ENCODE measurements at places on chromosomes 16 and 17.

- no peak for DNase-seq
Measured at GRCh38 chr17:67129283-67129682, 84.9 kb downstream of the CACNG1 start.

GRCh38 chr17:63405741-63406261 lies 40.3 kb downstream of the CYB561 start:
- no peak for DNase-seq

- no peak for DNase-seq
Measured at GRCh38 chr16:87970186-87970585, 19.0 kb downstream of the BANP start.

- no peak for DNase-seq
Measured at GRCh38 chr16:88753191-88753590, 31.8 kb downstream of the PIEZO1 start.

DNA sequence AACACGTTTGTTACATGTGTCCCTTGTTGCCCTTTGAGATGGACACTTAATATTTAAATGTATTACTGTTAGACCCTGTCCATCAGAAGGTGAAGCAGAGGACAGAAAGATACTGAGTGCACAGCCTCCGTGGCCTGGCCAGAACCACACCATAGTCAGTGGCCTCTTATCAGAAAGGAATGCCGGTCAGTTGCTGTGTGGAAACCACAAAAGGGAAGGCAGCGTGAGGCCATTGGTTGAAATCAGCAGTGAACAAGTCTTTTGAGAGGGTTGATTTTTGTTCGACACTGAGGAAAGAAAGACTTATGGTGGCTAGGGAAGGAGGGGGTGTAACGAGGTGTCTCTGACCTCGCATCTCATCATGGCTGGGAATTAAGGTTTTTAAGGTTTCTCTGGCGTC lies 85.4 kb upstream of the CLEC18A start:
- no peak for DNase-seq

GRCh38 chr17:14061666-14062560 lies 7.4 kb upstream of the COX10 start:
- no peak for DNase-seq

DNA sequence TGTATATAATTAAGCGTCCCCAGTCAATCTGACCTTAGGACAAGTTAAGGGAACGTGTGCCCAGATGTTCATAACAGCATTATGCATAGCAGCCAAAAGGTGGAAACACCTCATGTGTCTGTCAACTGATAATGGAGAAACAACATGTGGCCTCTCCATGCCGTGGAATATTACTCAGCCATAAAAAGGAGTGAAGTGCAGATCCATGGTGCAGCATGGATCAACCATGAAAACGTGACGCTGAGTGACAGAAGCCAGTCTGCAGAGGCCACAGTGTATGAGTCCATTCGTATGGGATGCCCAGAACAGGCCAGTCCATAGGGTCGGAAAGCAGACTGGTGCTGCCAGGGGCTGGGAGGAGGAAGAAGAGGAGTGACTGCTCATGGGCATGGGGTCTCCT lies 161.0 kb upstream of the CIBAR2 start:
- DNase-seq: no peak

DNA sequence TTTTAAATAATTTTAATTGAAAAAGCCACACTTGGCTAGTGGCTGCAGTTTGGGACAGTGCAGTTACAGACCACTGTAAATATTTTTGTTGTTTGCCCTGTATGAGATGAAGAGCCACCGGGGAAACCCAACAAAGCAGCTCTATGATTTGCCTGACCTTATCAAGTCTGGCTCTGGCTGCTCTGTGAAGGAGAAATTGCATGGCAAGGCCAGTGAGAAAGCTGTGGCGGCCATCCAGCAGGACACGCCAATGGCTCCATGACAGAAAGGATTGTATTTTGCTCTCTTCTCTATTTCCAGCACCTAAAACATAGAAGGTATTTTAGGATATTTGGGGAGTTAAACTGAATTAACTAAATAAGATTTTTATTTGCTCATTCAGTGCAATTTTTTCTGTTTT lies 330.0 kb upstream of the DYNLRB2 start:
- no peak for DNase-seq

GRCh38 chr16:30060836-30061554 lies 4.6 kb upstream of the ALDOA start:
- DNase-seq: no peak
